Renal cortex interstitium (tissue), 15 donors: ENCODE measurements at places on chromosomes 11 and 22. TPM values are rescaled to one million over a fixed set of nuclear protein-coding genes. Genes with fewer than 3 reads are reported as not detected.

The C22orf23 gene
- polyA plus RNA-seq, result 7.1 TPM

The RIC3 gene
- polyA plus RNA-seq, result 12.1 TPM

The SMIM35 gene
- polyA plus RNA-seq, result 0.11 TPM

The ATP5MG gene
- polyA plus RNA-seq, result 386 TPM

The KRTAP5-9 gene
- polyA plus RNA-seq, result 0.30 TPM

DNA sequence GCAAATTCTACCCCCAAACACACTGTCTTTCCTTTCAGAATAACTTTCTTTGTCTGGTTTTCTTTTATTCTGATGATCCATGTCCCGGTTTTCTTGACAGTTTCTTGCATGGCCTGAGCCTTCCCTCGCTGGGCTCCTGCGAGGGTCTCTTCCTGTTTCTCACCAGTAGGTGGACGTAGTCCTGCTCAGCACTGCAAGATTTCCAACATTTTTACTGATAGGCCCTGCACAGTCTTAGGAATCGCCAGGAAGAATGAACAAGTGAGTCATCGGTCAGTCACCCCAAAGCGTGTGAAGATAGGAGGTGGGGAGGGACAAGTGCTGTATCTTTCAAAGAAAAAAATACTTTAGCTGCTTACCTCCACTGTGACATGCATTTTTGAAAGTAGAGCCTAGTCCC, 16.9 kb upstream of the KIRREL3 start:
- DNase-seq, result no peak

DNA sequence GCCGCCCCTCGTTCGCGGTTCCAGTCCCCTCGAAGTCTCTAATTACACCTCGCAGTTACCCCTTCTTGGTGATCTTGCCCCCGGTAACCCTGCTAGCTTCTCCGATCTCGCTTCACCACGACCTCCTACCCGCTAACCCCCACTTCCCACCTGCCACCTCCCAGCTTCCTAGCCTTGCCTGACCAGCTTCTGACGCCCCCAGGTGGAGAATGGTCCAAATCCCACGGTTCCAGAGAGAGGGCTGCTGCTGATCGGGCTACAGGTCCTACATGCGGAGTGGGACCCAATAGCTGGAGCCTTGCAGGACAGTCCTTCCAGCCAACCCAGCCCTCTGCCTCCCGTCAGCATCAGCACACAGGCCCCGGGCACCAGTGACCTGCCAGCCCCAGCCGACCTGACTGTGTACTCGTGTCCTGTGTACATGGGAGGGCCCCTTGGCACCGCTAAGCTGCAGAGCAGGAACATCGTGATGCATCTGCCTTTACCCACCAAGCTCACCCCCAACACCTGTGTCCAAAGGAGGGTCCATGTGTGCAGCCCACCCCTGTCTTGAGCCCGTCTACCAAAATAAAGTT, 31.9 kb downstream of the RRP8 start:
- no peak for DNase-seq
